ENCODE measurements at places on chromosomes 6 and 20.

DNA sequence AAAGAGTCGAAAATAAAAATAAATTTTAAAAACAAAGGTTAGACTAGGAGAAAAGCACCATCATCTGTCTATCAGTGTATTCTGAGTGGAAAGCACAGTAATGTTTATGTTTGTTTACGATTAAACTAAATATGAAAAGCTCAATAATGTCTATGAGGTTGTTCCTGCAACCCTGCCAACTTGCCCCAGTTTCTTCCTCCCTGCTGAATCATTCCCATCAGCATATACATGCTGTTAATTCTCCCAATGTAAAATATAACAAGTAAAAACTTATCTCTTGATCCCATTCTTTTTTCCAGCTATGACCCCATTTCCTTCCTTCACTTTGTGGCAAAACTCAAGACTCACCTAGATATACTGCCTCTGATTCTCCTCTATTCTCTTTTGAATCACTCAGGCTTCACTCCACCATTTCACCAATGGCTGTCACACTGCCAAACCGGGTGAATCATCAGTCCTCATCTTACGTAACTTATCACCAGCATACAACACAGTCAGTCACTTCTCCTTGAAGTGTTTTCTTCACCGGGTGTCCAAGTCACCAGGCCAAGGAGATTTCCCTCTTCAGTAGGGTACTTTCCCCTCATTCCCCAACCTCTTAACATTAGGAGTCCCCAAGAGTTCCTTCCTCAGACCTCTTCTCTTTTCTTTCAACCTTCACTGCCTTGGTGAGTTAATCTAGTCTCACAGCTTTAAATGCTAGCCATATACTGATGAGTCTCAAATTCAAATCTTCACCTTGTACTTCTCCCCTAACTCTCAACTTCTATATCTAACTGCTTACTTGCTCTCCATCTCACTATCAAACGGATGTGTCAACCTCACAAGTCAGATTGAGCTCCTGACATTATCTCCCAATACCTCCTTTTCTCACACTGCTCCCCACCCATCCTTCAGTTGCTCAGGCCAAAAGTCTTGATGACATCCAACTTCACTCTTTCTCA, 6.2 kb downstream of the TMEM242 start:
- DNase-seq, result no peak

- no peak for DNase-seq
Measured at GRCh38 chr20:49573900-49574416, 6.0 kb upstream of the PTGIS start.

DNA sequence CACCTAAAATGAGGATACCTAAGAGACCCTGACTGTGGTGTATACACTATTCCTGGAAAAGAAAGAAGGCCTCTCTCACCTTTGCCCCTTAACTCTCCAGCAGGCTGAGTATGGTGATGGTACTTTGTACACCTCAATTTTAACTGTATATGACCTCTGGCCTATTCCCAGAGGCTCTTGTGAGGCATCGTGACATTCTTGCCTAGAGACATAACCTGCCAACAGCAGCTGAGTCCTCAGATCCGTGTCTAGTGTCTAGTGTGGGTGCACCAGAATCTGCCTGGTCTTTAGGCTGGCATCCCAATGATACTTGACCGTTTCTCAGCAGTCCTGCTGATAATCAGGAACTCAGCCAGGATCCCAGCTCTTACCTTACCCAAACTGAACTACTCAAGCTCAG, 20.0 kb downstream of the TP53INP2 start:
- no peak for DNase-seq

DNA sequence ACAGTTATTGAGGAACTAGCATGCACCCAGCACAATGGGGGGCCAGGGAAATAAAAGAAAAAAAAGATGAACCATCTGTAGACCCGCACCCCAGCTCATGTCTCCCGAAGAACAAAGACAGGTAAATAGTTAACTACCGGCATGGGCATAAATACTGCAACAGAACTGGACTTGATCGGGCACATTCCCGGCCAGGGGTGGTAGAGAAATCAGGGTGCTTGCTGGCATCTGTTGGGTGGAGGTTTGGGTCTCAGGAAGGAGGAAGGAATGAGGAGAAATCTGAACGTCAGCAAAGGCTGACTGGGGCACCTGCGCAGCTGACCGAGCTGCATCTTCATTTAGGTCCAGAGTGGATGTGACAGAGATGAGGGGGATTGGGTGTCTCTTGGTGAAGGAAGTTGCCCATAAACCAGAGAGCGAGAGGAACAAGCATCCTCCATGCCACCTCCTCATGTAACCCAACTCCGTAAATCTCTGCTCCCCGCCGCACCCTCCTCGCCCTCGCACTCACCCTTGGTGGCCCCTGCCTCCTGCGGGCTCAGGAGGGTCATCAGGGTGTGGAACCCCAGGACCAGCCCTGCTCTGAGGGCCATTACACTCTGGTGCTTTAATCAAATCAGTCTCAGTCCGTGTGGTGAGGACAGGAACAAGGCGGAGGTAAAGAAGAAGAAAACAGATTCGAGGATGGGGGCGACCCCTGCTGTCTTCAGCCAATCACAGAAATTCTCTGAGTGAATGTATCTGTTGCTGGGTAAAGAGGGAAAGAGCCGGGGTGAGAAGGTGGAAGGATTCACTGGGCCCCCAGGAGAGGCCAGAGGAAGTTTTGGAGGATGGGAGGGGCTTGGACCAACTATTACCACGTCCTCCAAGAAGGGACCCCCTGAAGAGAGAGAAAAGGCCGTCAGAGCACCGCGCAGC, at the start of gene HLA-DOA:
HLA-DOA (minus strand) TSS at position 648 of the 918 bp plus-strand sequence.
- DNase-seq, result no peak

- no peak for DNase-seq
Measured at GRCh38 chr6:123897965-123898364, 94.3 kb downstream of the NKAIN2 start.

DNA sequence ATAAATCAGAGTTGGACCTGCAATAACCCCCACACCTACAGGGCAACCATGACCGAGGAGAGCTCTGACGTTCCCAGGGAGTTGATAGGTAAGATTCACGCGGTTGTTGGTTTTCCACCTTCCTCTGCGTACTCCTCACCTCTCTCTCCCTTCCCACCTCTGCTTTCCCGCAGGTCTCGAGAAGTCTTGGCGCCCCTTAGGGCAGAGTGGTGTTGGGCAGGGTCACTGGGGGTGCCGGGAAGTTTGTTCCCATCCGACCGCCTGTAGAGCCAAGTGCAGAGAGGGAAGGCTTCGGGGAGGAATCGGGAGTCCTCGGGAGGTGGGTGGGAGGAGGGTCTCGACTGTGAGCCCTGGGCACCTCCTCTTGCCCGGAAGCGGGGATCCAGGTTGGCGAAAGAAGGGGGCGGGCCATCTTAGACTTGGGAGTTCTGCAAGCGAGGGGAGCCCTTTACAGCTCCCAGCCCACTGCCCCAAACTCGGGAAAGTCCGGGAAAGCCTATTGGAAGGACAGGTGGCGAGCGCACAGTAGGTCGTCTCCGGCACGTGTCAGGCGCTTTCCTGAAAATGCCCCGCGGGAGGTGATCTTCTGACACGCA, 672 bp downstream of the CARMIL1 start:
- peak; percentile 10 for DNase-seq

- no peak for DNase-seq
Measured at GRCh38 chr6:114431641-114432040, 88.8 kb upstream of the HS3ST5 start.

DNA sequence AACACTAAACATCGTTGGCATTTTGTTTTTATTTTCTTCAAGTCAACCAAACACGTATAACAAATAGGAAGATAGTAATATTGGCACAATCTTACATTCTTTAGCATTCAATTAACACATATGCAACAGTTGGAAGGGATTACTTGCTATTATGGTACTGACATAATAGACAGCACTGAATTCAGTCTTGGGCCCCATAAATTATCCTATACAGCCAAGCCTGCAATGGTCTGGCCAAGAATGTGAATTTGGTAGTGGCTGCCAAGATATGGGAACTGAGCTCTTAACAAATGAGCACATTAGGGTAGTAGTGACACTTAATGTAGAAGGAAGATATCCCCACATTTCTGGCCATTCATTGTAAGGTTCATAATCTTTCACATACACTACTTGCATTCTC, 44.8 kb upstream of the ARHGAP18 start:
- DNase-seq, result no peak

GRCh38 chr6:31493875-31494694, 3.9 kb upstream of the MICB start:
- DNase-seq, result peak; percentile 75

DNA sequence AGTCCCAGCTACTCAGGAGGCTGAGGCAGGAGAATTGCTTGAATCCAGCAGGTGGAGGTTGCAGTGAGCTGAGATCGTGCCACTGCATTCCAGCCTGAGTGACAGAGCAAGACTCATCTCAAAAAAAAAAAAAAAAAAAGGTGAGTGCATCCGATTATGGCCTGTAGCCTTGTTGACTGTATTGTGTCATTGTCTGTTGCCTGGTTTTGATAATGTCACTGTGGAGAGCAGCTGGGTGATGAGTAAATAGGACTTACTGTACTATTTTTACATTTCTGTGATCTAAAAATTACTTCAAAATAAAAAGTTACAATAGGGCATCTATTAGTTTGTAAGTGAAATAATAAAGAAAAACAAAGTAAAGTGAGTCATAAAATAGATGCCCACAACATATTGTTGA, 134.1 kb upstream of the SALL4 start:
- DNase-seq, result no peak

DNA sequence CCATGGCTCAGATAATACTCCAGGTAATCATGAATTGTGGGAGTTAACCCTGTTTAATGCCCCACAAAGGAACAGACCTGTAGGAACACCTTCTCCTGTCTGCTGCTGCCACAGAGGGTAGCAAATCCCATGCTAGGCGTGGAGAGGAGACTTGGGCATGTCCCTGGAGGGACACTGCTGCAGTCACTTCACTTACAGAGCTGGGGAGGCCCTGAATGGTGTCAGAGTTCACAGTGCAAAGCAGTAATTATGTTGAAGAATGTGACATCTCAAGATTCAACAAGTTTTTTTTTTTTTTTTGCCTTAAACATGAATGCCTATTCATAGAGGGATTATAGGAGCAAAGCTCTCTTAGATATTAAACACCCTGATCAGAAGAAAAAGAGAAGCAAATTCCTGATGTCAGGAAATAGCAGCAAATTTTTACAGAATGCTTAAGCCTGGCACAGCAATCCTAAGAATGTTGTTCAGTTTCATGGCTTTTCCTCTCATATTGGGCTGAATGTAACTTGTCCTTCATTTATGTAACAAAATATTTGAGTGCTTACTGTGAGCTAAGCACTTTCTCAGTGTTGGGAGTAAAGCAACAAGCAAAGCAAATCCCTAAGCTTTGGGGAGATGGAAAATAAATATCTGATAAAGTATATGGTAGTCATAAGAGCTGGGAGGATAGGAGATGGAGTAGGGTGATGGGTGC, 45.0 kb downstream of the CARMIL1 start:
- no peak for DNase-seq

DNA sequence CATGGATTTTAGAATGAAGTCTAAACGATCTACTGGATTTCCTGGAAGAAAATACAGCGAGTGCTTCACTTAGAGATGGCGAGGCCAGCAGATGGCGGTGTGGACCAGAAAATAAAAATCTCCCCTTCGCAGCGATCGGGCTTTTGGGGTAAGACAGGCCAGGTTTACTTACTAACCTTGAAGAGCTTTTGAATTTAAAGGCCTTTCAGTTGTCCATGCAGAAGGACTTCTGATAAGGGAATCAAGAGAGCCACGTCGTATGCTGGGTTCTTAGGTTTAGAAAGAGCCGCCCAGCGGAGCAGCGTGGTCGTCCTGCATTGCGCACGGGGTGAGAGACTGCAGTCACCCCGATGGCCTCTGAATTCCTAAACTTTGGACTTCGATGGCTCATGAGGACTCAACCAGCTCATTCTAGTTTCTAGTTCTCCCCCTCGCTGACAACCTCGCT, 125.2 kb upstream of the RALGAPA2 start:
- peak; percentile 22 for DNase-seq

DNA sequence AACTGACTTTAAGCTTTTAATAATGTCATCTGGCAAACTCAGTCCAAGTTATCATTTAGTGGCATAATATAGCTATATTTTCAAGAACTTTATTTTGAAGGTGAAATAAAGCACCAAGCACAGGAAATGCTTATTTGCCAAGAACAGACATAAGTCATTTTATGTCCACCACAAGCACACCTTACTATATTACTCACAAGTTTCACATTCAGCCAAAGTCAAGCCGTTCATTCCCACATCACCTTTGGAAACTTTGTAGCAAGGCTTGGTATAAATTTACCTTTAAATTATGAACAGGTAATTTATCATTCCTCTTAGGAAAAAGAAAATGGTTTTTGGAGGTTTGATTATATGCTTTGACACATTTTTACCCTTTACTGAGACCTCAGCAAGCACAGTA, 236.8 kb upstream of the FKBP1C start:
- DNase-seq, result no peak

DNA sequence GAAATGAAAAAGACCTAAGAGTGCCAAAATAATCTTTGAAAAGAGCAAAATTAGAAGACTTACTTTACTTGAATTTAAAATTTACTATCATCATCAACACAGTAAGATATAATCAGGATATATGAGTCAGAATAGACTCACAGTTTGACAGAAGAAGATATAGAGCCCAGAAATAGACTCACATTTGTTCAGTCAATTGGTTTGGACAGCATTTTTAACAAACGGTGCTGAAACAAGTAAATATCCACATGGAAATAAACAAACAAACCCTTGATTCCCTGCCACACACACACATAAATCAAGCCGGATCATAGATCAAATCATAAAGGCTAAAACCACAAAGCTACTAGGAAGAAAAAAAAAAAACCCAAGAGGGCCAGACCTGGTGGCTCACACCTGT, 291.1 kb downstream of the ADGRG6 start:
- no peak for DNase-seq

- DNase-seq, result no peak
Measured at GRCh38 chr6:36847152-36847551, 7.9 kb upstream of the CPNE5 start.

- DNase-seq, result peak; percentile 79
Measured at GRCh38 chr6:37791156-37791919, 28.2 kb upstream of the ZFAND3 start.

GRCh38 chr20:62359491-62360121, 7.5 kb downstream of the LAMA5 start:
- DNase-seq, result no peak

DNA sequence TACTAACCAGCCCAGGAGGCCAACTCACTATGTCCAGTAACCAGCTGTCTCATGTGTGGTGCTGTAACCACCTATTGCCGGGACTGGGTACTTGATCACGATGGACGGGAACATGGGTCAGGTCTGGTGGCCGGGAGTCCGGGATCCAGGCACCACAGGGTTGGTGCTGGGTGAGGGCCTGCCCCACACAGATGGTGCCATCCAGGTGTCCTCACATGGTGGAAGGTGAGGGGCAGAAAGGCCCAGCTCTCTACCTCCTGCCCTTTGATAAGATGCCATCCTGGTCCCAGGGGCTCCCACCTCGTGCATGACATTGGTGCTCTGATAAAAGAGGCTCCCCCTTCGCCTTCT, 116.3 kb downstream of the TAF4 start:
- DNase-seq, result no peak

- DNase-seq, result no peak
Measured at GRCh38 chr6:128161263-128161662, 260.4 kb upstream of the THEMIS start.

DNA sequence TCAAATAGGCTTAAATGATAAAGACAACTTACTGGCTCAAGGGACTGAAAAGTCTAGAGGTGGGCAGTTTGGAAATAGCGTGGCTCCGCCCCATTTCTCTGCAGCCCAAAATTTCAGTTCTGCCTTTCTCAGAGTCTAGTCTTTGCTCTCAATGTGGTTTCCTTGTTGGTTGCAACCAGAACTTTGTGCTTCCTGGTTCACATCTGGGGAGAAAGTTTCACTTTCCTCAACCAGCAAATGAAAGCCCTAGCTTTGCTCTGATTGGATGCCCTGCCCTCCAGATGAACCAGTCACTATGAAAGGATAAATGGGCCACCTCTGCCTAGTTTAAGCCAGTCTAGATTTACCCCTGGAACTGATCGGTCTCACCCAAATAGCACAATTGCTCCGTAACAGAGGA, 14.9 kb downstream of the SYCP2L start:
- DNase-seq, result no peak
